Natural killer cell (primary cell): ENCODE measurements at places on chromosomes 6 and 20. TPM values are rescaled to one million over a fixed set of nuclear protein-coding genes. Genes with fewer than 3 reads are reported as not detected.

SLC24A3 gene
- 0.09 TPM for total RNA-seq

ZBP1 gene
- total RNA-seq = 97.8 TPM

NELFE gene
- 52.6 TPM for total RNA-seq

NKX2-2 gene
- total RNA-seq = not detected

MDFI gene
- not detected for total RNA-seq

BPIFB2 gene
- not detected for total RNA-seq

DUSP15 gene
- not detected for total RNA-seq

IPCEF1 gene
- 53.2 TPM for total RNA-seq

PREP gene
- total RNA-seq = 30.0 TPM

BFSP1 gene
- total RNA-seq = 7.3 TPM

AVP gene
- not detected for total RNA-seq

BTN1A1 gene
- total RNA-seq = not detected

KIFC1 gene
- 4.6 TPM for total RNA-seq

GRCh38 chr6:167574431-167575151, 249.7 kb downstream of the TTLL2 start:
- no peak overlapping the region for H3K27ac ChIP-seq
- no peaks in the 10 kb centered on the region for H3K4me1 ChIP-seq
- no peak overlapping the region for H3K4me3 ChIP-seq
- no peaks in the 10 kb centered on the region for H3K27me3 ChIP-seq
- no peak for DNase-seq
- H3K36me3 ChIP-seq = no peaks in the 10 kb centered on the region

DNA sequence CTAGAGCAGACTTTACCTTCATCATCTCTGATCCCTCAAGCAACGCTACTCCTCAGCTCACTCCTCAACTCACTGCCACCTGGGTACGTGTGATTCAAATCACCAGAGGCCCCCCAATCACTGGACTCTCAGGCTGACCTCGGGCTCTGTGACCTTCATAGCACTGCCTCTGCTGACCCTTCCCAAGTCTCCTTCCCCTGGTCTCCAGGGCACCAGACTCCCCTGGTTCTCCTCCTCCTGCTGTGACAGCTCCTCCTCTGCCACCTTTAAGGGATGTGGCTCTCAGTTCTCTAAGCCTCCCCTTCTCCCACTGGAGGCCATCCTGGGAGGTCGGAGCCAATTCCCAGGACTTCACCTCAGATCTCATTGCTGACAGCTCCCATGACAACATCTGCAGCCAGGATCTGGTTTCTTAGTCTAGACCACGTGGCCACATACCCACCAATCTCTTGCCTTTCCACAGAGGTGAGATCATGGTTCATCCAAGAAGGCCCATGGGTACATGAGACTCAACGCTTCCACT, 90.4 kb downstream of the NFATC2 start:
- no peak overlapping the region for H3K27ac ChIP-seq

- peak; percentile 16 for DNase-seq
- H3K4me1 ChIP-seq = no peaks in the 10 kb centered on the region
- no peaks in the 10 kb centered on the region for H3K27me3 ChIP-seq
- H3K27ac ChIP-seq = no peak overlapping the region
- H3K4me3 ChIP-seq = no peak overlapping the region
Measured at GRCh38 chr6:110567957-110568696, 91.7 kb upstream of the SLC22A16 start.

- peaks cover 28% of the 10 kb centered on the region for H3K36me3 ChIP-seq
- DNase-seq = peak; percentile 64
- H3K4me3 ChIP-seq = peak within 1 kb of the TSS; percentile 81
- H3K27ac ChIP-seq = peak within 1 kb of the TSS; percentile 97
Measured at GRCh38 chr20:57390604-57391438, at the start of gene RBM38. TSS of gene RBM38 (plus strand) at chr20:57391396. CDS start at chr20:57391582, 186 bp downstream.

DNA sequence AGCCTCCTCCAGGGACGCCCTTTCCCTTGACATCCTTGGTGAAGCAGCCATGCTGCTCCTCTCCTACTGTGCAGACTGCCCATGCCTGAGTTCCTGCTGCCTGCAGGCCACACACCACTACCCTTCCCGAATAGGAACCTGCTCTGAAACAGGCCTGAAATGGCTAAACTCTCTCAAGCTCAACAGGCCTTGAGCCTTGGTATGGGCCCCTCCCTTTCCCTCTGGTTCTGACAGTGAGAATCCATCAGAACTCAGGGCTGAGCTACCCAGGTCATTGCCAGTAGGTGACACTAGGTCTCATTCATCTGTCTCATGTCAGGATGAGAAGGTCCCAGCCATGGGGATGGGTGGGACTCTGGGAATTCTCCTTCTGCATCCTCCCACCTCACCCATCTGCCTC, 25.7 kb downstream of the RAET1L start:
- H3K4me3 ChIP-seq = no peak overlapping the region
- peaks cover 42% of the 10 kb centered on the region for H3K4me1 ChIP-seq
- peaks cover 9% of the 10 kb centered on the region for H3K27me3 ChIP-seq
- DNase-seq = no peak

DNA sequence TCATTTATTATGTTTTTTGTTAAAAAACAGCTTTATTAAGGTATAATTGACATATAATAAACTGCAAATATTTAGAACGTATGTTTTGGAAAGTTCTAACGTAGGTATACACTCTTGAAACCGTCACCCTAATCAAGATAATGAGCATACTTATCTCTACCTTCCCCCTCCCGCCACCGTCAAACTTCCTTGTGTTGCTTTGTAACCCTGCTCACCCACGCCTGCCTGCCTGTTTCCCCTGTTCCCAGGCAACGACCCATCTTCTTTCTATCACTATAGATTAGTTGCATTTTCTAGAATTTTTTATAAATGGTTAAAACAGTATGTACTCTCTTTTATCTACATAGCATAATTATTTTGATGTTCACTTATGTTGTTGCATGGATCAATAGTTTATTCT, 33.5 kb upstream of the GCLC start:
- H3K4me1 ChIP-seq = no peaks in the 10 kb centered on the region
- no peak for DNase-seq
- no peak overlapping the region for H3K4me3 ChIP-seq
- H3K27me3 ChIP-seq = no peaks in the 10 kb centered on the region
- no peaks in the 10 kb centered on the region for H3K36me3 ChIP-seq

DNA sequence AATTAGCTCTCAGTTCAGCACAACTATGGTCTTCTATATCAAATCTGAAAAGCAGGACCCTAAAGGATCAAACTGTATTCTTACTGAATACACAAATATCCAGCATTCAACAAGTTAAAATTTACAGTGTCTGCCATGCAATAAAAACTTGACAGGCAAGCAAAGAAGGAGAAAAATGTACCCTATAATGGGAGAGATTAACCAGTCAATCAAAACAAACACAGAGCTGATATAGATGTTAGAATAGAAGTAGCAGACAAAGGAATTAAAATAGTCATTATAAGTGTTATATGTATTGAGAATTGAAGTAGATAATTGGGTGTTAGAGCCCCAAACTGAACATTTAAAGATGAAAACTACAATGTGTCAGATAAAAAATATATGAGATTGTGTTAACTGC, 914.9 kb downstream of the EPHA7 start:
- no peaks in the 10 kb centered on the region for H3K36me3 ChIP-seq
- no peak overlapping the region for H3K4me3 ChIP-seq
- H3K27ac ChIP-seq = no peak overlapping the region
- no peaks in the 10 kb centered on the region for H3K4me1 ChIP-seq
- H3K27me3 ChIP-seq = no peaks in the 10 kb centered on the region

- peak; percentile 67 for DNase-seq
- H3K4me1 ChIP-seq = peaks cover 82% of the 10 kb centered on the region
- H3K27ac ChIP-seq = peak overlapping the region; percentile 97
- no peaks in the 10 kb centered on the region for H3K36me3 ChIP-seq
- no peaks in the 10 kb centered on the region for H3K27me3 ChIP-seq
Measured at GRCh38 chr20:59149678-59150504, 13.7 kb upstream of the ZNF831 start.

DNA sequence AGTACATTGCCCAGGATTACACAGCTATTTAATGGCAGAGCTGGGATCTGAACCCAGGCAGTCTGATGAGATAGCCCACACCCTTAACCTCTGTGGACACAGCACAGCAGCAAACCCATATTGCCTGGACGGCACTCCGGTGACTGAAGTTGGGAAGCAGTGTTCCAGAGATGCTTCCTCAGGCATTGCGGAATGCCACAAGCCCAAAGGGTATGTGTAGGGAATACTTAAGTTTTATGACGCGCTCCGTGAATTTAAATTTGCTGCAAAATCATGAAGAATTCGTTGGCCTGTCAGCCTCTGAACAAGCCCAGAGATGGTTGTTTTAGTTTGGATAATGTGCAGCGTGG, 46.4 kb downstream of the PSMG4 start:
- no peaks in the 10 kb centered on the region for H3K36me3 ChIP-seq
- no peak for DNase-seq
- H3K4me3 ChIP-seq = no peak overlapping the region

DNA sequence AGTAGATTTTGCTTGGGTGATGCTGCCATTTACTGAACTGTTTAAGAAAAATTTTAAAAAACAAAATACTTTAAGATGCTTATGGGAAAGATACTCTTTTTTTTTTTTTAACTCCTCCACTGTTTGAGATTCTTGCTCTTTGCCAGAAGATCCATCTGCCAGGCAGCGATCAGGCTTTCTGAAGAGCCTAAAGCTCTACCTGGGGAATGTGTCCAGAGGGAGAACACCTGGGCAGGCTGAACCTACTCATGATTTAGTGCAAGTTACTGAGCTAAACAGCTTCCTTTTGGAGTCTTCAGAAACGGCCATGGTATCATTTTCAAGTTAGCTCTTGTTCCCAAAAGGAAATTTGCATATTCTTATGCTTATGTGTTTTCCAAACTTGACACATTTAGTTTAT, 23.5 kb upstream of the MLIP start:
- no peaks in the 10 kb centered on the region for H3K36me3 ChIP-seq
- no peak overlapping the region for H3K27ac ChIP-seq
- no peak overlapping the region for H3K4me3 ChIP-seq
- no peak for DNase-seq

- DNase-seq = no peak
- H3K27ac ChIP-seq = no peak overlapping the region
- peaks cover 2% of the 10 kb centered on the region for H3K27me3 ChIP-seq
- H3K4me3 ChIP-seq = no peak overlapping the region
- H3K4me1 ChIP-seq = no peaks in the 10 kb centered on the region
Measured at GRCh38 chr20:53296025-53296424, 297.6 kb downstream of the ZNF217 start.

DNA sequence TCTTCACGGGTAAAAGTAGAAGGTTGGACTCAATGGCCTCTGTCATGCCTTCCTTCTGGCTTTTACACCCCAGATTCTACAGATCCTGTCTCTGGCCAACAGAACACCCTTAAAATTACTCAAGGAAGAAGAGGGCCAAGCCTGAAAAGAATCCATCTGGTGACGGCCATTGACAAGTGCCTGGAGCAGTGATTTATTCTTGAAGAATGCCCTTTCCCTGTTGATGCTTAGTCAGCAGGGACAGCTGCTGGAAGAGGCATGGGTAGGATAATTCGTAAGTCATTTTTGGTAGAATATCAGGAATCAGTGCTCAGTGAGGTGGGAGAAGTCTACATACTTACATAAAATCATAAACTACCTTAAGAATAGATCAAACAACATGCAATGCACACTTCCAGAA, 397.9 kb downstream of the SAMD5 start:
- H3K36me3 ChIP-seq = no peaks in the 10 kb centered on the region
- H3K4me3 ChIP-seq = no peak overlapping the region
- H3K4me1 ChIP-seq = no peaks in the 10 kb centered on the region
- DNase-seq = no peak

DNA sequence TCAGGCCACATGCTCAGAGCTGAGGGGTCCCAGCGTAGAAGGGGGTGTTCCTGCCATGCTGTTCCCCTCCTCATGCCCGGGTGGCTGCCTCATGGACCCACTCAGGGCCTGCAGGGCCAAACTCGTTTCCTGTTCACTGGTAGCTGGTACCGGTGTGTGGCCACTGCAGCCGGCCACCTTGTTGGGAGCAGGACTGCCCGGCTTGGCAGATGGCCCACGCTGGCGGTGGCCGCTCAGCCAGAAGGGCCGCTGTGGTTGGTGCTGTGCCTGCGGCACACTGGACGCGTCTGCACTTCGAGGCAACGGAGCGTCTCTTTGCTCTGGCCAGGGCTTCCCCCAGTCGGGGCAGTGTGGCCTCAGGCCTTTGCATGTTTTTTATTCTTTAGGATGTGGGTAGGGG, 10.0 kb upstream of the COL20A1 start:
- no peaks in the 10 kb centered on the region for H3K27me3 ChIP-seq
- no peak overlapping the region for H3K4me3 ChIP-seq
- peaks cover 38% of the 10 kb centered on the region for H3K36me3 ChIP-seq
- no peak for DNase-seq
- no peak overlapping the region for H3K27ac ChIP-seq

GRCh38 chr6:153170511-153170910, 39.4 kb upstream of the RGS17 start:
- no peaks in the 10 kb centered on the region for H3K36me3 ChIP-seq
- no peak overlapping the region for H3K27ac ChIP-seq
- no peaks in the 10 kb centered on the region for H3K4me1 ChIP-seq
- no peak overlapping the region for H3K4me3 ChIP-seq
- DNase-seq = no peak

- H3K4me1 ChIP-seq = no peaks in the 10 kb centered on the region
- H3K36me3 ChIP-seq = no peaks in the 10 kb centered on the region
- DNase-seq = peak; percentile 44
Measured at GRCh38 chr20:53208110-53208832, 236.1 kb downstream of the TSHZ2 start.

- no peak overlapping the region for H3K4me3 ChIP-seq
- DNase-seq = no peak
- H3K36me3 ChIP-seq = no peaks in the 10 kb centered on the region
- no peaks in the 10 kb centered on the region for H3K27me3 ChIP-seq
- H3K27ac ChIP-seq = no peak overlapping the region
- H3K4me1 ChIP-seq = no peaks in the 10 kb centered on the region
Measured at GRCh38 chr6:160379466-160379865, 31.3 kb downstream of the SLC22A3 start.

GRCh38 chr6:41652866-41653652, 14.8 kb downstream of the MDFI start:
- H3K4me1 ChIP-seq = no peaks in the 10 kb centered on the region
- H3K27me3 ChIP-seq = no peaks in the 10 kb centered on the region
- no peak overlapping the region for H3K4me3 ChIP-seq
- H3K27ac ChIP-seq = no peak overlapping the region

- no peaks in the 10 kb centered on the region for H3K4me1 ChIP-seq
- no peaks in the 10 kb centered on the region for H3K36me3 ChIP-seq
- no peak overlapping the region for H3K4me3 ChIP-seq
- no peak overlapping the region for H3K27ac ChIP-seq
- no peak for DNase-seq
Measured at GRCh38 chr20:24637087-24637486, 167.7 kb downstream of the SYNDIG1 start.

GRCh38 chr20:23200914-23201313, 114.8 kb upstream of the CD93 start:
- no peak overlapping the region for H3K27ac ChIP-seq
- no peaks in the 10 kb centered on the region for H3K4me1 ChIP-seq
- H3K36me3 ChIP-seq = no peaks in the 10 kb centered on the region
- peak; percentile 11 for DNase-seq
- no peak overlapping the region for H3K4me3 ChIP-seq

DNA sequence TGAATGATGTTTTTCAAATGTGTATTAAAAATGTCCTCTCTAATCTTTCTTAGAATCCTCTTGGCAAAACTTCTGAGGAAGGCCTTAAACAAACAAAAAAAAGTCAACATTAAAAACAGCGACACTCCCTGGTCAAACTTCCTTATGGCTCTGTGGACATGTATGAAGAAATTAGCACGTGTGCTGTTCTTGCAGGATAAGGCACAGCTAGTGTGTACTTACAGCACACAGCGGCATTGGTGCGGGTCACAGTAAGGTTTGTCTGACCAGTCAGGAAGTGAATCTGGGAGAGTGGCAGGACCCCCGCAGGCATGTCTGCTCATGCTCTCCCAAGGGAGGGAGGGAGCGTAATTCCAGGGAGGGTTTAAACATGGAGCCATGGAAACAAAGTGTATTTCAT, 38.8 kb downstream of the SLC22A1 start:
- H3K4me1 ChIP-seq = no peaks in the 10 kb centered on the region
- H3K27ac ChIP-seq = no peak overlapping the region
- H3K4me3 ChIP-seq = no peak overlapping the region
- no peak for DNase-seq
- no peaks in the 10 kb centered on the region for H3K27me3 ChIP-seq
